ENCODE measurements at places on chromosomes 16 and 17.

DNA sequence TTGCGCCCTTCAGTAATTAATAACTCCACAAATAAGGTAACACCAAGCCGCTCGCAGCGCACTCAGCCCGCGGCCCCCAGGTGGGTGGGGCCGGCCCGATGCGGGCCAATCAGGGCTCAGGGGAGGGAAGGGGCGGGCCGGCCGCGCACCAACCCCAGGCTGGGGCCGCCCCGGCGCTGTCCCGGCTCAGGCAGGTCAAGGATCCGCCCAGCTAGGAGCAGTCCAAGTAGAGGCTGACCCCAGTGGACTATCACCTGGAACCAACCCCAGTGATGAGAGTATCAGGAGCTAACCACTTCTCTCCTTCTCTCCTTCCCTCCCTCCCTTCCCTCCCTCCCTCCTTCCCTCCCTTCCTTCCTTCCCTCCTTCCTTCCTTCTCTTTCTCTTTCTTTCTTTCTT, 110.8 kb downstream of the C16orf78 start:
- DNase-seq = no peak

DNA sequence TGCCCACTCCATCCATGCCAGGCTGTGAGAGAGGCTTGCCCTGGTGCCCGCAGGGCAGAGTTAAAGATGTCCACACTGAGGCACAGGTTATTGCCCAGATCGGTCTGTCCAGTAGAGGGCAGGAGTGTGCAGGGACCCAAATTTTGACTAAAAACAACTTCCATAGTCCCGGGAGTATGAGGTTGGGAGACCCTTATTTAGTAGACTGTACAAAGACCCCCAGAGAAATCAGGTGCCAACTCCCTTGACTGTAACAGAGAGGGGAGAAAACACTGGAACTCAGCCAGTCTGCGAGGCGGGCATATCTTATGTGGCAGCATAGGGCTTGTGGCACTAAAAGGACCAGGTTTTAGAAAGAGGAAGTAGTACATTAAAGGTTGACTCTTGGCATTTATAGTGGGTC, 43.4 kb downstream of the HNF1B start:
- peak; percentile 3 for DNase-seq

DNA sequence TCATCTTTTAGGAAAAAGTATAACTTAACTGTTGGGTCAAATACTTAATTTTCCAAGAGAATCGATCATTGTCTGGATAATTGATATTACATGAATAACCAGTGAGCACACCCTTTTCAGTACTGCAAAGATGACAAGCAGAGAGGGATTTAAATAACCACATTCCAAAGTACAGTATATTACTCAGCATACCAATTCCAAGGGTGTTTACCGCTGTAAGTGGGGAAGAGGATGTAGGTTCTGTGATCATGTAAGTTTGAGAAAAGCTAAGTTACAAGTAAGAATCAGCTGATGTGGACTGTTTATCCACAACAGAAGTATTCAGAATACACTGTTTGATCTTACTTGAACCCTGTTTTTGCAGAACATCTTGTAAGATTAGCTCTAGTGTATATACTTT, 6.1 kb downstream of the GDE1 start:
- no peak for DNase-seq

DNA sequence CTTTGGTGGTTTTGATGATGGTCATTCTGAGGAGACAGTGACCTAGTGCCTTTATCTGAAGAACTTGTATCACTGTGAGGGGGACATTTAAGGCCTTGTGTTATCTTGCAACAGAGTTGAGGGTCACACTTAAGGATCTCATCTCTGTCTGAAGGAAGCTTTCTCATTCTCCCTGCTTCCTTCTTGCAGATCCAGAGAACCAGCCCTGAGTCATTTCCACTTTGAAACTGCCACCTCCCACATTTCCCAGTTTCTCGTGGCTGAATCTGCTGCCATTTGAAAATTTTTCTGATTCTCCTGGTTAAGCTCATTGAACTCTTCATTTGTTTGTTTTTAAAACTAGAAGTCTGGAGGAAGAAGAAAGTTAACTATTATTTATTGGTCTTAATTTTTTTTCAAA, 190.2 kb upstream of the CDH11 start:
- no peak for DNase-seq

GRCh38 chr17:14688134-14688533, 387.3 kb downstream of the HS3ST3B1 start:
- DNase-seq = no peak

GRCh38 chr17:44152875-44153274, 11.1 kb downstream of the HROB start:
- no peak for DNase-seq

Data from activated T-cell treated with anti-CD3 and anti-CD28 coated beads for 1 hour (primary cell).